ENCODE measurements at places on chromosomes 13 and 19. TPM values are rescaled to one million over a fixed set of nuclear protein-coding genes. Genes with fewer than 3 reads are reported as not detected.

- no peak for DNase-seq
Observed at GRCh38 chr13:74869846-74870245, 612.1 kb downstream of the TBC1D4 start.

Gene ZNF433
- 2.9 TPM for total RNA-seq

DNA sequence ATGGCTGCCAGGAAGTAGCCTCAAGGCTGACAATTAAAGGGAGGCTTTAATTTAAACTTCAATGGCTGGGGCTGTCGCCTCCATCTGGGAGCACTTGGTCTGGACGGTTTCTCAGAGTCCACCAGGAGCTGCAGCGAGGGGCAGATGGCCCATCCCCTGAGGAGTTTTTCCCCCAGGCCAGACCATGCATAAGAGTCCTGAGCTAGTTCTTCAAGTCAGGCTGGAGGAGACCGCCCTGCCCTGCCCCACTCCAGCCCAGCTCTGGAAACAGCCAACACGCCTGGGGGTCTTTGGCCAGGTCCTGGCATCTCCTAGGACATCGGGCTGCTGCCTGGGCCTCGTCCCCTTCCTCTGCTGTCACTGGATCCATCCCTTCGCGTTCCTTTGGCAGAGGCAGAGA, 5.3 kb upstream of the ACTN4 start:
- no peak for DNase-seq

- DNase-seq: no peak
Observed at GRCh38 chr19:3784607-3785450, 1.4 kb downstream of the MATK start.

GRCh38 chr13:112783978-112784371, 94.1 kb downstream of the ATP11A start:
- DNase-seq: no peak

DNA sequence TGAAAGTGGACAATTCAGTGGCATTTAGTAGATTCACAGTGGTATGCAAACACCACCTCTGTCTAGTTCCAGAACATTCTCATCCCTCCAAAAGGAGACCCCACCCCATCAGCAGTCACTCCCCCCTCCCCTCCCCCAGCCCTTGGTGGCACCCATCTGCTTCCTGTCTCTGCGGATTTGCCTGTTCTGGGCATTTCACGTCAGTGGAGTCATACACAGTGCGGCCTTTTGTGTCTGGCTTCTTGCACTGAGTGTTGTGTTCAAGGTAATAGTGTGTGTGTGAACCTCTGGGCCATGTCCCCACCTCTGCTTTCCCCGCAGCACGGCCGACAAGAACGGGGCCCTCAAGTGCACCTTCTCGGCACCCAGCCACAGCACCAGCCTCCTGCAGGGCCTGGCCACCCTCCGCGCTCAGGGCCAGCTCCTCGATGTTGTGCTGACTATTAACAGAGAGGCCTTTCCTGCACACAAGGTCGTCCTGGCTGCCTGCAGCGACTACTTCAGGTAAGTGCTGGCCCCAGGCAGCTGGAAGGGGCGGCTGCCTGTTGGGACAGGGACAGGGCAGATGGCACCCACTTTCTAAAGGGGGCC, 19.4 kb upstream of the CRTC1 start:
- no peak for DNase-seq

Gene CNN1
- 167 TPM for total RNA-seq

GRCh38 chr19:29365836-29366417, 153.0 kb upstream of the UQCRFS1 start:
- DNase-seq: no peak

Gene ZNF773
- 5.0 TPM for total RNA-seq

DNA sequence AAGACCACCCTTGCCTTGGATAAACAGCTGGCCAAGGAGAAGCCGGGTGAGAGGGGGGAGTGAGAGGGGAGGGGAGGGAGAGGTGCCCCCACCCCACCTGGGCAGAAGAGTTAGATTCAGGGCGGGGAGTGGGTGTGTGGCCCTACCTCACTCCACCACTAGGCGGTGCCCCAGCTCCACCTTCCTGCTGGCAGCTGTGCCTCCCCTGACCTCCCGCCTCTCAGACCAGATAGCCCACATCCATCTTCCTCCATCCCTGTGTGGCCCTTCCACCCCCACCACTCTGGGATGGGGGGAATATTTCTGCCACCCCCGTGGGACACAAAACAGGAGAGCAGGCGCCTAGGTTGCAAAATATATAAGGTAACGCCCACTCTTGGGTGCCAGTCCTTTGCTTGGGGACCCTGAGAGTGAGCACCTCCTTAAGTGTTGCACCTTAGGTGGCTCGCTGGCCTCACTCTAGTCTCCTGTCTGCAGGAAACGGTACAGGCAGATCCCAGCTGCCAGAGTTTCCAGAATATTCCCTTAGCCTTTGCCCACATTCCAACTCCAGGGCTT, 13.8 kb upstream of the EHD2 start:
- no peak for DNase-seq

Gene IGLON5
- not detected for total RNA-seq

Gene PCSK4
- 1.7 TPM for total RNA-seq

GRCh38 chr19:40378509-40378908, 11.5 kb downstream of the HIPK4 start:
- no peak for DNase-seq

Gene FCAR
- not detected for total RNA-seq

DNA sequence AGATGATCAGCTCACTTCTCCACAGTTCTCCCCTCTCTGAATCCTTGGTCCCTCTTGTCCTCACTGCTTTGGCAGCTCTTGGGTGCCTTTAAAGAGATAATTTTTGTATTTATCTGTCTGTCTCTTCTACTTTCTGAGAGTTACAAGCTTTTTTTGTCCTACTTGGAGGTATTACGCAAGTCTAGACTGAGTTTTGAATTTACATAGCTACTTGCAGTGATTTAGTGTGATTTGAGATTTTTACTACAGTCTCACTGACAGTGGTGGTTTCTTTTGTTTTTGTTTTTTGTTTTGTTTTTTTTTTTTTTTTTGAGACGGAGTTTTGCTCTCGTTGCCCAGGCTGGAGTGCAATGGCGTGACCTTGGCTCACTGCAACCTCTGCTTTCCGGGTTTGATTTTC, 22.1 kb downstream of the URI1 start:
- no peak for DNase-seq

Gene ADM5
- total RNA-seq: 0.49 TPM

GRCh38 chr13:65926750-65927171, 1303.4 kb downstream of the PCDH9 start:
- peak; percentile 52 for DNase-seq

GRCh38 chr13:42525035-42525504, 48.9 kb upstream of the TNFSF11 start:
- no peak for DNase-seq

DNA sequence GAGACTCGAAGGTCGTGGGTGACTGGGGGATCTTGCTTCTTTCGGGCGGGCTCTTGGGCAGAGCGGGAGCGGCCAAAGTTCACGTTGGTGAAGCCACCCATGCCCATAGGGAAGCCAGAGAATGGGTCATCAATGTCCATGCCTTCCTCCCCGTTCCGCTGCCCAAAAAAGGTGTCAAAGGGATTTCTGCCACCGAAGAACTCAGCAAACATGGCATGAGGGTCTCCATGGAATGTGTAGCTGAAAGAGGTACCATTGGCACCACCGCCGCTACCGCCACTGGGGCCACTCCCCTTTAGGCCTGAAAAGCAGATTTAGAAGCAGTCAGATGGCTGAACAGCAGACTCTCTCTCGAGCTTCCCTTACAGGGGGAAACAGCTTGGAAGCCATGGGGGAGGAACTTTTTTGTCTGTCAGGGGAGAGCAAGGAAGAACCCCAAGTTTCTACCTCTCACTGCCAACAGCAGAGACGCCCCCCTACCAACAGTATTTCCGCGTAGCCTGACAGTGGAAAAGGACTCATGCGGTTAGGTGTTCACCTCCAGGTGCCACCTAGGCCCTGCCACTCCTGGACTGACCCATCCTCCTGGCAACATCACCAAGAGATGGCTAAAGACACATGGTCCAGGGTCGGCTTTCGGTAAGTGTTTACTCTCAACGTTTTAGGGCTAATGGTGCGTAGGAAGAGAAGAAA, 1.3 kb downstream of the DNAJB1 start:
- DNase-seq: no peak

Gene KIR3DL1
- total RNA-seq: 0.90 TPM

Gene LILRB1
- 1.7 TPM for total RNA-seq

DNA sequence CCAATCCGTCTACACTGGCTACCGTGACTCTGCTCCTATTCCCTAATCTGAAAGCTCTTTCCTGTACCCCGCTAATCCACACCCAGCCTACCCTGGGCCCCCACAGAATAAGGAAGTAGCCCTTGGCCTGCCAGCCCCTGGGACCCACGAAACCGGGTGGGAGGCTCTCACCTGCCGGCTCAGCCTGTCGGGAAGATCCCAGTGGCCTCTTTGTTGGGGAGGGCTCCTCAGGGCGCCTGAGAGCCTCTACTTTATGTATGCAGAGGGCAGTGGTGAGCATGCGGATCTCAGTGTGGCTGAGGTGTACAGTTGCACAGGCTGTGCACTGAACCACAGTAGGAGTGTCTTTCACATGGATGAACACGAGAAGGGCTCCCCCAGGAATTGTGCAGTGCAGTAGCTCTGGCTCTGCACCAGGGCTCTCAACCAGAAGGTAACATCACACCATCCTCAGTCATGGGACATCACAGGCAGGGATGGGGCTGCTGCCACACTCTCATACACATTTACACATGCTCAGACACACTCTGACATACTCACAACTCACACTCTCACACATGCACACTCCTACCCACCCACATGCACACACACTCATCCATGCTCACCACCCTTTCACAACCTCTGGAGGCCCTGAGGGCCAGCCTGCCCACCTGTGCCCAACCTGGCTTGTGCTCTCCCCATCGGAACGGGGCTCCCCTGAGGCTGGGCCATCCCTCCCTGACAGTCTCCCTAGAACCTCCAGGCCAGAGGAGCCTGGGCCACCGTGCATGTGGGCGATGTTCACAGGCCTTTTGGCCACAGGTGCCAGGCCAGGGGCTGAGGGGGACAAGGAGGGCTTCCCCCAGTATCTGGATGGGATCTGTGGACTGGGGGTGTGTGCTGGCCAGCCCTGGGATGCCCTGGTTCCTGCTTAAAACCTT, 135.0 kb downstream of the URI1 start:
- no peak for DNase-seq

Gene CCNA1
- 0.41 TPM for total RNA-seq

DNA sequence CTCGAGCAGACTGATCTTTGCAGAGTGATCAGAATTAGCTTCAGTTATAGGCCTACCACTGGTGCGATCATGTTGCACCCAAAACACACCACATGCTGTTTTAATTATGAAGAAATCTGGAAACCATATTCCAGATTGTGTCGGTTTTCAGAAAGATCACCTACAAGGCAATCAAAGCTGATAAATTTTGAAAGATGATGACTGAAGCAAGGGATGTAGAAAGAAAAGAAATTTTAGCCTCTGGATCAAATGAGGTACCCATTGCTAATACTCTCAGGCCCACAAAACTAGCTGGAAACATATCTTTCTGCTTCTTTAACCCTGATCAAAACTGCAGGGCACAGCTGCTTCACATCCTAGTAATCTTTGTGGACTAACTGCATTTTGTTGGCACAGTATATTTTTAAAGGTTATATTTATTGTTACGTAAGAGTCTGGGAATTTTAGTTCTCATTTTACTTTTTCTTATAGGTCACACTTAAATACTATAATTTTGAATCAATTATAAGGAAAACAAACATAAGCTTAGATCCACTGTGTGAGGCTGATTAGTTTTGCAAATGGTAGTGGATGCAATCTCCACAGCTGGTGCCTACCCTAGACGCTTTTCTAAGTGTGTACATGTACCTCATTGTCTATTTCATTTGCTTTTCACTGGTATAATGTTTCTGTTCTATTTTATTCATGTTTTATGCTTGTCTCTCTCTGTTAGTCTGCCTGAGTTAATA, 150.9 kb downstream of the RGCC start:
- no peak for DNase-seq

DNA sequence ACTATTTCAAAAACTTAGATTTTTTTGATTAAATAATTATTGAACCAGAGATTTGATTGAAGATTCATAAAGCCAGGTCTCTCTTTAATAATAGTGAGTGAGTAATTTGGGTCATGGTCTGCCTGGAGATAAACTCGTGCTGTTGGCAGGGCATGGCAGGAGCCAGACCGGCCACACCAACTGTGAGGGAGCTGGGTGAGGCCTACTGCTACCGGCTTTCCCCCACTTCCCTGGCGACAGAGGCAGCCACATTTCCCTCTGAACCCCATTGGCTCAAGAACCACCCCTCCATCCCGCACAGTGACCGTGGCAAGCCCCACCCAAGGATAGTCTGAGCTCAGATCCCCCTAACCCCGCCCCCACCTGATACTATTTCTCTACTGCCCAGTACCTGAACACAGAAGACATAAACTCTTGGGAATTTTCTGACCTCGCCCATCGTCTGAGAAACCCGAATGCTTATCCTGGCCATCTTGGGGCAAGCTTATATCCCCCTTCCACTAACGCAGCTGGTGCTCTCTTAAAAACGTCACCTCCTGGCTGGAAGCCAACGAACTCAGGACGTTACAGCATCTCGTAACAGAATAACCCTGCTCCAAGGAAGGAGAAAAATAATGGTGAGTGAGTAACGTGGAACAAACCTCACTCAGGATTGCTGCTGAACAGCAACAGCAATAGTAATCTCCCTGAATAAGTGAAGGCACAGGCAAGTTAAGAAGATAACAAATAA, 627.6 kb upstream of the PCDH9 start:
- no peak for DNase-seq
